B cell (primary cell): ENCODE measurements at places on chromosomes 2 and 18. TPM values are rescaled to one million over a fixed set of nuclear protein-coding genes. Genes with fewer than 3 reads are reported as not detected.
A peak's percentile ranks its signal among the peaks of the same experiment; 100 is the strongest.

GRCh38 chr18:74063023-74063422, 84.6 kb downstream of the FBXO15 start:
- H3K27ac ChIP-seq: peak overlapping the region; percentile 77
- DNase-seq: peak; percentile 65
- H3K4me1 ChIP-seq: peaks cover 53% of the 10 kb centered on the region
- H3K36me3 ChIP-seq: no peaks in the 10 kb centered on the region

DNA sequence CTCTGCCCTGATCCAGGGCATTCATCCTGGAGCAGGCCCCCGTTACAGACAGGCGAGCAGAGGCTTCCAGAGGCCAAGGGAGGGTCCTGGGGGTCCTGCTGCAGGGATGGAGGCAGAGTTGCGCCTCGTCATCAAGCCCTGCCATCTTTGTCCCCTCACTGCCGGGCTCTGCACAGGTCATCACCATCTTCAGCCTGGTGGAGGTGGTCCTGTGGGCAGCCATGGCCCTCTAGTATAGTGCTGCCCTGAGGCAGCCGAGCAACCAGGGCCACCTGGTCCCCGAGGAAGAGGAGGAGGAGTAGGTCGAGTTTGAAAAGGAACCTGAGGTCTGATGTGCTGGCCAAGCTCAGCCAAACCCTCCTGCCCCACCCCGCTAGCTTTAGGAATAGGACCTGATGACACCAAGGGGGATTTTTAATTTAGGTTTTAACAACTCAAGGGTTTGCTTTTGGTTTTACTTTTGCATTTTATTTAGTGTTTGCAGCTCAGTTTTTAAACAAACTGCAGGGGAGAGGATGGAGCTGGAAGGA, 8.8 kb upstream of the ALPI start:
- H3K27ac ChIP-seq: no peak overlapping the region
- DNase-seq: no peak
- H3K27me3 ChIP-seq: no peaks in the 10 kb centered on the region
- H3K36me3 ChIP-seq: no peaks in the 10 kb centered on the region

DNA sequence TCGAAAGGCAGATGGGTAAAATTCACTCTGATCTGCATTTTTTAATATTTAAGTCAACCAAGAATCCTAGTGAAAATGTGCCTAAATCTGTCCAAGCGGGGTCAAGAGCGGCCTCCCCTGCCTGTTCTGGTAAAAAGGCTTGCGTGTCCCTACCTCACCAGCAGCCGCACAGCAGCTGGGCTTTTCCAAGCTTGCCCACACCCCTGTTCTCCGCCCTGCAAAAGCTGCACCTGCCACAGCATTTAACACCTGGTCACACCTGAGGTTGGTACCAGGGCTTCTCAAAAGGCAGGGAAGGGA, 25.8 kb upstream of the TMEM182 start:
- H3K27ac ChIP-seq: peak overlapping the region; percentile 46
- peaks cover 8% of the 10 kb centered on the region for H3K36me3 ChIP-seq
- DNase-seq: no peak
- H3K4me1 ChIP-seq: peaks cover 25% of the 10 kb centered on the region

GRCh38 chr2:57884281-57884680, 162.3 kb upstream of the VRK2 start:
- no peaks in the 10 kb centered on the region for H3K36me3 ChIP-seq
- no peaks in the 10 kb centered on the region for H3K4me1 ChIP-seq
- no peak overlapping the region for H3K27ac ChIP-seq
- H3K27me3 ChIP-seq: no peaks in the 10 kb centered on the region

EGR4 gene
- 0.30 and 0.41 TPM in 2 replicates for total RNA-seq

GRCh38 chr2:24438106-24438505, 52.9 kb upstream of the NCOA1 start:
- H3K4me1 ChIP-seq: no peaks in the 10 kb centered on the region
- H3K27ac ChIP-seq: no peak overlapping the region
- no peak overlapping the region for H3K4me3 ChIP-seq
- no peaks in the 10 kb centered on the region for H3K27me3 ChIP-seq

- H3K27ac ChIP-seq: no peak overlapping the region
- no peaks in the 10 kb centered on the region for H3K27me3 ChIP-seq
- no peaks in the 10 kb centered on the region for H3K36me3 ChIP-seq
Observed at GRCh38 chr2:226352941-226353560, 446.6 kb downstream of the IRS1 start.

DNA sequence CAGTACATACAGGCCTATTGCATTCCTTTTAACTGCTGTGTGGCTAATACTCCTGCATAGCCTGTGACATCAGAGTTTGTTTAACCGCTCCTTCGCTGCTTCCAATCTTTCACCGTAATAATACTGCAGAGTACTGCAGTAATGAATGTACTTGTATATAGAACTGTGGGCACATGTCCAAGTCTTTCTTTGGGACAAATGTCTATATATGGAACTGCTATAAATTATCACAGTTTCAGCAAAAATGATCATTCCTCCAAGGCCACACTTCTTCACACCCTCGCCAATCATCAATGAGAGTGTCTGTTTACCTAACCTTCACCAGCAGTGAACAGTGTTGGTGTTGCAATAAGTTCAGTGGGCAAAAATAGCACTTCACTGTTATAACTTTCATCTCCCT, 230.4 kb downstream of the SP3 start:
- no peak for DNase-seq
- H3K4me3 ChIP-seq: no peak overlapping the region
- no peak overlapping the region for H3K27ac ChIP-seq
- H3K36me3 ChIP-seq: no peaks in the 10 kb centered on the region
- H3K4me1 ChIP-seq: no peaks in the 10 kb centered on the region
- H3K27me3 ChIP-seq: no peaks in the 10 kb centered on the region

GRCh38 chr2:218263817-218264641, 3.2 kb downstream of the GPBAR1 start:
- no peaks in the 10 kb centered on the region for H3K27me3 ChIP-seq
- peaks cover 49% of the 10 kb centered on the region for H3K4me1 ChIP-seq
- no peaks in the 10 kb centered on the region for H3K36me3 ChIP-seq
- H3K4me3 ChIP-seq: no peak overlapping the region

DNA sequence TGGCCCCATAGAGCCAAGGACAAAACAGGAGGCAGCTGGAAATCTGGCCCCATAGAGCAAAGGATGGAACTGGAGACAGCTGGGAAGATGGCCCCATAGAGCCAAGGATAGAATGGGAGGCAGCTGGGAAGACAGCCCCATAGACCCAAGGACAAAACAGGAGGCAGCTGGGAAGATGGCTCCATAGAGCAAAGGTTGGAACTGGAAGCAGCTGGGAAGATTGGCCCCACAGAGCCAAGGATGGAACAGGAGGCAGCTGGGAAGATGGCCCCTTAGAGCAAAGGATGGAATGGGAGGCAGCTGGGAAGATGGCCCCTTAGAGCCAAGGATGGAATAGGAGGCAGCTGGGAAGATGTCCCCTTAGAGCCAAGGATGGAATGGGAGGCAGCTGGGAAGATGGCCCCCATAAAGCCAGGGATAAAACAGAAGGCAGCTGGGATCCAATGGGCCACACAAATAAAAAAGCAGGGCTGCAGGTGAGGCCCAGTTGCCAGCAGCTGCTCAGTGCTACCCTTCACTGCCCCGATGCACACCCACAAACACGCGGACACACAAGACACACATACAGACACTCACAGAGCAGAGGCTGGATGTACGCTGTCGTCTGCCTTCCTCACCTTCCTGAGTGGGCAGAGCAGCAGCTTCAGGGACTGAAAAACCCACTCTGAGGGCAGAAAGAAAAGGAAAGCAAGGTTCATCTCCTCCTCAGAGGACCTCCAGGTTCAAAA, 505.4 kb upstream of the MYT1L start:
- no peak overlapping the region for H3K27ac ChIP-seq
- H3K36me3 ChIP-seq: no peaks in the 10 kb centered on the region
- DNase-seq: no peak
- H3K4me1 ChIP-seq: no peaks in the 10 kb centered on the region
- H3K4me3 ChIP-seq: no peak overlapping the region

DNA sequence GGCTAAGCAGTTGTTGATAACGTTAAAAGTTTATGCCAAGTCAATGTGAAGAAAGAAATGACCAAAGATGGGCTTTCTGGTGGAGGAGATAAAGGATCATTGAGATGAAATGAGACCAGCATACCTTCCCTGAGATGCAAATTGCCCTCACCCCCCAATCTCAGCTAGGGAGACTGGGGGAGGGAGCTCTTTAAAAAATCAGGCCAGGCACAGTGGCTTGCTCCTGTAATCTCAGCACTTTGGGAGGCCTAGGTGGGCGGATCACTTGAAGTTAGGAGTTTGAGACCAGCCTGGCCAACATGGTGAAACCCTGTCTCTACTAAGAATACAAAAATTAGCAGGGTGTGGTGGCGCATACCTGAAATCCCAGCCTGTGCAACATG, 30.9 kb upstream of the KCMF1 start:
- H3K4me1 ChIP-seq: peaks cover 69% of the 10 kb centered on the region
- peak overlapping the region; percentile 88 for H3K27ac ChIP-seq
- peak overlapping the region; percentile 39 for H3K4me3 ChIP-seq
- DNase-seq: no peak
- no peaks in the 10 kb centered on the region for H3K27me3 ChIP-seq

- no peaks in the 10 kb centered on the region for H3K36me3 ChIP-seq
- no peak overlapping the region for H3K4me3 ChIP-seq
- DNase-seq: no peak
- no peak overlapping the region for H3K27ac ChIP-seq
- H3K27me3 ChIP-seq: no peaks in the 10 kb centered on the region
Observed at GRCh38 chr2:54945391-54946219, 104.6 kb downstream of the RTN4 start.

- H3K36me3 ChIP-seq: no peaks in the 10 kb centered on the region
- no peaks in the 10 kb centered on the region for H3K27me3 ChIP-seq
- no peak for DNase-seq
- no peak overlapping the region for H3K27ac ChIP-seq
- no peaks in the 10 kb centered on the region for H3K4me1 ChIP-seq
Observed at GRCh38 chr2:95053543-95053942, 28.0 kb downstream of the MAL start.

DNA sequence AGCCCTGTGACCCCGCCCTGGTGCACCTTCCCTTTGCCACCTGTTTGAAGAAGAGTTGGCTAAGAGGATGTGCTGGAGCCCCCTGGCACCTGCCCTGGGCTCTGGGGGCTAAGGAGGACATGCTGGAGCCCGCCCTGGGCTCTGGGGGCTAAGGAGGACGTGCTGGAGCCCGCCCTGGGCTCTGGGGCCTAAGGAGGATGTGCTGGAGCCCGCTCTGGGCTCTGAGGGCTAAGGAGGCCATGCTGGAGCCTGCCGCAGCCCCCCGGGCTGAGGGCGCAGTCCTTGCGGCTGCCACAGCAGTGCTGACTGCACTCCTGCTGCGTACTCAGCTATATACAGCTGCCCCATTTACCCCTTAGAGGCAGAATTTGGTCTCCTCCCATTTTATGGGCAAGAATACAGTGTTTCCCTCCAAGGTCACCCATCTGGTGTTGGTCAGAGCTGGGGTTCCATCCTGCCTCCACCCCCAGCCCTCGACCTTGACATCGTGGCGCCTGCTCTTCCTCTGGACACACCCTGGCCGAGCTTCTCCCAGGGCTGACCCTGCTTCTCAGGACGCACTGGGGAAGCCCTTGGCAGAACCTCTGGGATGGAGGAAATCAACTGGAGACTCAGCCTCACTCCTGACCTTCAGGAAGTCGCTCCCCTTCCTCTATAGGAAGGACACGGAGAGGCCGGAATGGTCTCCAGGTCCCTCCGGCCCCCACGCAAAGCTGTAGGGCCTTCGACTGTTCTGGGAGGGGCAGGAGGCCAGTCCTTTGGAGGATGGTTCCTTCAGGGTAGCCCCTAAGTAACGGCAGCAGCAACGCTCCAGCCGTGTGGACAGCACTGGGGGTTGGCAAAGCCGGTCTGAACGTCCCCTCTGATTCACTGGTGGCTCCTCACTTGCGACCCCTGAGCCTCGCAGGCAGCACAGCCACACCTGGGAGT, 65.0 kb upstream of the HPCAL1 start:
- H3K36me3 ChIP-seq: no peaks in the 10 kb centered on the region
- no peak for DNase-seq
- no peaks in the 10 kb centered on the region for H3K4me1 ChIP-seq
- peaks cover 9% of the 10 kb centered on the region for H3K27me3 ChIP-seq
- H3K27ac ChIP-seq: no peak overlapping the region
